ENCODE measurements at places on chromosomes 4 and X.
A peak's percentile ranks its signal among the peaks of the same experiment; 100 is the strongest.

- no peak for DNase-seq
Measured at GRCh38 chrX:39840133-39840532, 257.6 kb downstream of the BCOR start.

DNA sequence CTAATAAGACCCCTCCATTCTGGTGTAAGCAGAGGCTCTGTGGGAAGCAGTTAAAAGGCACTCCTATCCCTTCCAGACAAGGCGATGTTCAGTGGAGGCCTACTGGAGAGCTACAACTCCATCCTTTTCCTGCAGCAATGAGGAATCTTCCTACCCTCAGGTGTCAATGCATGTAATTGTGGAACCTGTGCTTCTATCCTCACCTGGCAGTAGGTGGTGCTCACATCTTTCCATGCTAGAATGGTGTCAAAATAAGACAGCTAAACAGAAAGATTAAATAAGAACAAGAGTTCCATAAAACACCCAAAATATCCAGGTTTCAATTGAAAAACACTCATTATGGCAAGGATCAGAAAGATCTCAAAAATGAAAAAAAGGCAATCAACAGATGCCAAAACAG is 224.6 kb downstream of the IL15 start:
- DNase-seq = no peak

- DNase-seq = peak; percentile 55
Measured at GRCh38 chr4:102344520-102344953, 745 bp downstream of the SLC39A8 start.

- DNase-seq = no peak
Measured at GRCh38 chr4:114082348-114082747, 102.9 kb upstream of the ARSJ start.

DNA sequence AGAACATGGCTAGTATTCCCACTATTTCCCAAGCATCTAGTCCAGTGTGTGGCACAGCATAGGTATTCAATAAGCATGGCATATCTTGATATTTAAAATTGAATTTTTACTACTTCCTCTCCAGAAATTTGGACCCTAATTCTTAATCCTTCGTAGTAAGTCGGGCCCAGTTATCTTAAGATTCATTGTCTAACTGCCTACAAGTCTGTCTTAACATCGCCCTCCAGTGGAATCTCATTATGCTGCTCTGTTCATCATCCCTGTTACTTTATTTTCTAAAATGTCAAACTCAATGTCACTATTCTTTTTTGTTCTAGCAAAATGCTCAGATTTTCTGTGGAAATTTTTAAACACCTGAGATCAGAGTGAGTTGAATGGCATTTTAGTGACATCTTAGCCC is 606.2 kb downstream of the KLHL13 start:
- no peak for DNase-seq

DNA sequence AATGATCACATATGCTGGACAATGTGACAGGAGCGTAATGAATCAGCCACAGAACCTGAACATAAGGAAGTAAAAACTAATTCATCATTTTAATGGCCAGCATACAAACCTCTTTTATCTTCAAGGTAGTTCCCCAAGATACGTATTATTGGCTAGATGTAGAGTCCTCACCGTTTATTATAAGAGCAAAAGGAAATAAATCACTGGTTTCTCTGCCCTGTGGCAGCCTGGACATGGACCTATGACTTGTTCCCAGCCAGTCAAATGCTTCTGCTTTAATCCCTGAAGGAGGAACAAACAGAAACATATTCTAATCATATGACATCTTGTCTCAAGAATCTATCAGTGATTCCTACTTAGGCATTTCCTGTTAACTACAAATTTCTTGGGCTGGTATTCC is 86.8 kb upstream of the FAM241A start:
- no peak for DNase-seq

GRCh38 chrX:41518127-41518840 is 71.1 kb downstream of the NYX start:
- peak; percentile 5 for DNase-seq

DNA sequence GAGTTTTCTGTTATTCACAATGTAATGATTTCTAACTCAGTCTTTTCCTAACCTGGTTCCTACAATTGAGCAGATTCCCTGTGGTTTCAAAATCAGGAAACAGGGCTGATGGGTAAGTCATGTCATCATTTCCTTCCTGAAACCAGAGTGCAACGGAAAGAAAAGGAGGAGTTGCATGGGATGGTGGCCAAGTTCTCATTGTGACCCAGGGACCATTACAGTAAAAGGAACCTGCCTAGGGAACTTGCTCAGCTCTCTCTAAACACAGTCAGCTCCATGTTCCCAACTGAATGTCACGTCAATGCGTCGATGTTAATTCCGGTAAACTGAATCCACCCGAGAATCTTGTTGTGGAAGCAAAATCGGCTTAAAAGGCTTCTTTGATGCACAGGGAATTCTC is 51.2 kb downstream of the LGI2 start:
- no peak for DNase-seq

GRCh38 chr4:113534711-113535110 is 226.8 kb downstream of the CAMK2D start:
- no peak for DNase-seq

DNA sequence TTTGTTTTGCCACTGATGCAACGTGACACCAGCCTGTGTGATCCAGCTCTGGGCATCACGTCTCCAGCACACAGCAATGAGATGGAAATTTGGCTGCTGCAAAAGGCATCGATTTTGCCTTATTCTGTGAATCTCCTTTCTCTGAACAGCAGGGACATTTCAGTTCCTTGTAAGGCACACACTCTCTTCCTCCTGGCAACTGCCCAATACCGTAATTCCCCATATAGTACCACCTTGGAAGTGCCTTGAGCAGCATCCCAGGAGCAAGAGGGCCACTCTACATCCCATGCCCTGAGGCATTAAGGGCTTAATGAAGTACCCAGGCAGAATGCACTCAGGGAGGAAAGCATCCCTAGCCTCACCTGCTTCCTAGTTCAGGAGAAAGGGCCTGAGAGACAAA is 10.5 kb upstream of the MAMLD1 start:
- no peak for DNase-seq

- DNase-seq = no peak
Measured at GRCh38 chr4:152992027-152992426, 55.9 kb downstream of the FHDC1 start.

GRCh38 chr4:1305261-1305711 is 15.6 kb downstream of the MAEA start:
- DNase-seq = no peak

DNA sequence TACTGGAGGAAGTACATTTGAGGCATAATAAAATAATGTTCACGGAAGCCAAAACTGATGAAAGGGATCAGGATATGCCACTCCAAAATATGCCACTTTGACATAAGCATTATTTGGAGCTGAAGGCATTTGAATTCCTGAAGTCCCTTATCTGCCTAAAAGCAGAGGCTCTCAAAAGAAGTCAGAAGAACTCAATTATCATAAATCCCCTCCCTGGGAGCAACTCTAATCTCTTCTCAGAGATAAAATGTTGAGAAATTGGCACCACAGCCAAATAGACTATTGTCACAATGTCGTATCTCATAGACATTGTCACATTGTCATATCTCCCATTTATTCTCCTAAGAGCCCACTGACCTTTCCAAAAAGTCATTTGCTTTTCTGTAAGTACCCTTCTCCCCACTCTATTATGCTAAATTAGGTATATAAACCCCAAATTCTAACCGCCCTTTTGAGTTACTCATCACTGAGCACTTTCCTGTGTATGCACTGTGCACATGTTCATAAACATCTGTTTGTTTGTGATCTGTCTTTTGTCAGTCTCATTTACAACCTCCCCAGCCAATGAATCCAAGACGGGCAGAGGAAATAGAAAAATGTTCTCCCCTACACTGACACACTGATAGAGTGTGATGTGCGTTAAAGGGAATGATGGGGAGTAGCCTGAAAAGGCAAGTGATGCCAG is 78.5 kb upstream of the NAF1 start:
- no peak for DNase-seq

DNA sequence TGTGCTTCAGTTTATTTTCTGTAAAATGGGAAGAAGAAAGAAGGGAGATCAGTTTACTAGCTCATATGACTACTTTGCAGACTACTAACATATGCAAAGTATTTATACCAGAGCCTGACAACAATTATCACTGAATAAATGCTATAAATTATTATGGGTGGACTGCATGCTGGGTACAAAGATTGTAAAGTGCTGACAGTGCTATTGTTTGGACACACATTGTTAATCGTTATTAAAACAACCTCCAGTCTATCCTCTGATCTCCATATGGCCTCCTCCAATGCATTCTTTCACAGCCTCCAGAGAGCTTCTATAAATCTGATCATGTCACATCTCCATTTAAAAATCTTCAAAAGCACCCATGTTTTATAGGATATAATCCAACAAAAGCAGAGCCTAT is 90.1 kb upstream of the HS3ST1 start:
- no peak for DNase-seq

- no peak for DNase-seq
Measured at GRCh38 chrX:109344678-109345077, 137.2 kb downstream of the GUCY2F start.
